Suppressor macrophage treated with lipopolysaccharide for 1 hour (primary cell): ENCODE measurements at places on chromosomes 1 and 21.

- peak; percentile 90 for DNase-seq
Observed at GRCh38 chr1:44801491-44802305, 1.5 kb downstream of the PLK3 start.

- DNase-seq = peak; percentile 74
Observed at GRCh38 chr1:33298623-33299277, 22.1 kb downstream of the A3GALT2 start.

- DNase-seq = no peak
Observed at GRCh38 chr1:109935451-109935900, 24.8 kb downstream of the CSF1 start.

DNA sequence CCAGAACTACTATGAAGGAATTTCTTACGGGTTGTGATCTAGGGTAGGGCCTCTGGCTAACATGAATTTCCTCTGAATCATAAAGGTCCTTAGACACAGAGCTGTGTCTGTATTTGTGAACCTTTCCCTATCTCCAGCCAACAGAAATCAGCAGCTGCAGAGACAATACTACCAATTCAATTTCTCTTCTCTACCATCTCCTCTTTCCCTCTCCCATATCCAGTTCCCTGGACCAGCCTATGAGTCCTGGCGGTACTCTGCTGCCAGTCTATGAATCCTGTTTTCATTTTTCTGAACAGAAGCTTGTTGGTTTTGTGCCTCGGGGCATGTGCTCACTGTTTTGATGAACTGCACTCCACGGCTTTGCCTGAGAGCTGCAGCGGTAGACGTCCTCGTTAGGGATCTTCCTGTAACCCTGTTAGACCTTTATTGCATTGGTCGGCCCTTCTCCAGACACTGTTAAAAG, 458.0 kb upstream of the VAMP3 start:
- DNase-seq = no peak

- DNase-seq = no peak
Observed at GRCh38 chr21:32322676-32323075, 24.0 kb downstream of the MRAP start.

GRCh38 chr1:30466610-30467009, 256.8 kb downstream of the MATN1 start:
- no peak for DNase-seq

GRCh38 chr21:39444421-39445180, 977 bp downstream of the LCA5L start:
- DNase-seq = peak; percentile 45

- DNase-seq = no peak
Observed at GRCh38 chr1:101741910-101742309, 254.8 kb downstream of the OLFM3 start.

- no peak for DNase-seq
Observed at GRCh38 chr1:65939191-65939590, 146.5 kb downstream of the PDE4B start.

DNA sequence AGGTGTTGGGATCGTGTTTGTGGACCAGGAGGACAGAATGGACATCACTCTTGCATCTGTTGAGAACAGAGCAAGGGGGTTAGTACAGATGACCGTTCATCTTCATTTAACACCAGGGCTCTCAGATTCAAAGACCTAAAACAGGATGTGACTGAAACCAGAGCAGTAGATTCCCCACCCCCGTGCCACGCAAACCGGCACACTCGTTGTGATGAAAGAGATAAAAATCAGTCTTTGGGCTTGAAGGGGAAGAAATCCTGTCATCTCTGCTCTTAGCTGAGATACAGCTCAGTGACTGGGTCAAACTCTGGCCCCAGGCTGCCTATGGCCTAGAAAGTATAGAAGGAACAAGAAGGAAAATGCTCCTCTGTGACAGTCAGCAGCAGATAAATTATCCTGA, 146.2 kb upstream of the KRTAP19-8 start:
- peak; percentile 65 for DNase-seq

DNA sequence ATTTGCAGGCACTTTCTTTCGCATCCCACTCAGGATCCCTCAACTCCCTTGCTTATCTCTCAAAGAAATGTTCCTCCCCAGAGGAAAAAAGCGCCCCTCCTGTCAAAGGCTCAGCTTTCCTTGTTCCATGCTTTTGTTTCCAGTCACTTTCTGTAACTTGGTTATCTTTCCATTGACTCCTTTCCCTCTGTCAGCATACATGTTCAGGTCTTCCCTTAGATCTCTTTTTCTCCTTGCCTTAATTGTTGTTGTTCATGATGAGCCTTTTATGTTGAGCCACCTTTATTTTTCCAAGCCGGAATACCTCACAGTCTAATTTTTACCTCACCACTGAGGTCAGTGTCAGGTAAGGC, 46.5 kb upstream of the PODN start:
- no peak for DNase-seq

GRCh38 chr1:161439280-161440232, 65.7 kb upstream of the FCGR2A start:
- no peak for DNase-seq

GRCh38 chr1:24694380-24694843, 50.8 kb upstream of the CLIC4 start:
- peak; percentile 67 for DNase-seq

DNA sequence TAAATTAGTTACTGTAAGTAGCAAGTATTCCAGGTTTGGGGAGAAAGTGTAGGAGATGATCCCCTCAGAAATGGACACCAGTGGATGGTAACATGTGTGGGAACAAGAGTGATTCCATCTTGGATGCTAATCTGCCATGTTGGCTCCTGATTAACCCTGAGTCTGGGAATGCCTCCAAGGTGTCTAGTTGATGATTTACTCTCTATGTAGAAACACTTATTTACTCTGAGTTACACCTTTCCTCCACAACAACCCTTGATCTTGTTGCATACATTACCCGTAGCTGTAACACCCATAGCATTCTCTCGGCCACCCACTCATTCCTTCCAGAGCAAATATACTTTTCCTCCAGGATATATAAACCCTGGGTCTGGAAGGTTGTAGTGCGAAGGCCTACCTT, 315.9 kb upstream of the GREM2 start:
- no peak for DNase-seq

- DNase-seq = no peak
Observed at GRCh38 chr1:83098131-83098530, 900.8 kb downstream of the TTLL7 start.

- DNase-seq = peak; percentile 2
Observed at GRCh38 chr1:199310708-199311107, 671.9 kb downstream of the PTPRC start.

GRCh38 chr21:32340863-32341848, 42.5 kb downstream of the MRAP start:
- DNase-seq = no peak

- no peak for DNase-seq
Observed at GRCh38 chr1:214933375-214933774, 149.2 kb upstream of the KCNK2 start.

- no peak for DNase-seq
Observed at GRCh38 chr1:17304826-17305175, 3.2 kb upstream of the PADI4 start.

GRCh38 chr1:161070761-161071160, 1.1 kb upstream of the ARHGAP30 start:
- no peak for DNase-seq

GRCh38 chr1:213120386-213120785, 69.3 kb downstream of the RPS6KC1 start:
- peak; percentile 9 for DNase-seq

DNA sequence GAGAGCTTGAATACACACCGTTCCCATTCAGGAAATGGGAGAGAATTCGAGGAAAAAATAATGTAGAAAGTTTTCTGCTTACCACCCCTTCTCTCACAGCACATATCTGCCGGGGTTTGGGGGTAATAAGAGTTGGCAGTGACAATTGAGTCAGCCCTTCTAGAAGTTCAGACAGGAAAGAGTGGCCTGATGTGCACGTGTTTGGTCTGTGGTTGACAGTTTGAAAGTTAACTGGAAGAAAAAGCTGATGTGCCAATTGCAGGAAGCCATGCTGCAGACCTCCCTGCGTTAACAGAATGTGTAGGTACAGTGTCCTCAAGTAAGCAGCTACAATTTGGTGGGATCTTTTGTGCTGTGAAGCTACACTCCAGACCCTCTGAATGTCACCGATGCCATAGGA, 50.9 kb downstream of the DHX9 start:
- DNase-seq = no peak

GRCh38 chr1:20787840-20788795, 1.0 kb upstream of the HP1BP3 start:
- DNase-seq = peak; percentile 62

- no peak for DNase-seq
Observed at GRCh38 chr21:26814386-26814785, 30.8 kb downstream of the ADAMTS1 start.

DNA sequence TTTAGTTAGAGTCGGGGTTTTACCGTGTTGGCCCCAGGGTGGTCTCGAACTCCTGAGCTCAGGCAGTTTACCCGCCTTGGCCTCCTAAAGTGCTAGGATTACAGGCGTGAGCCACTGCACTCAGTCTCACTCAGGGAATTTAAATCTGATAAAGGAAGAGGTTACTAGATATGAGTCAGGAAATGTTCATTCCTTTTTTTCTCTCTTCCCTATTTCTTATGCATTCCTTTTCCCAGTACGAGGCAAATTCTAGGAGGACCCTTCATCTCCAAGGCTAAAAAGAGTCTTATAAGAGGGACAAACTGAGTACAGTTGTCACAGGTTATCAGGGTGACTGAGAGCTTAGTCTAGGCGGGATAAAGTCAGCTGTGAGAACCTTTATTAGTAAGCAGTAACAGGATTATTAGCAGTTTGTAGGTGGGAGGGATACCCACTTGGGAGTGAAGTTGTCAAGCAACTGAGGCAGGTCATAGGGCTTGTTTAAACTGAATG, 9.1 kb downstream of the MACF1 start:
- no peak for DNase-seq

DNA sequence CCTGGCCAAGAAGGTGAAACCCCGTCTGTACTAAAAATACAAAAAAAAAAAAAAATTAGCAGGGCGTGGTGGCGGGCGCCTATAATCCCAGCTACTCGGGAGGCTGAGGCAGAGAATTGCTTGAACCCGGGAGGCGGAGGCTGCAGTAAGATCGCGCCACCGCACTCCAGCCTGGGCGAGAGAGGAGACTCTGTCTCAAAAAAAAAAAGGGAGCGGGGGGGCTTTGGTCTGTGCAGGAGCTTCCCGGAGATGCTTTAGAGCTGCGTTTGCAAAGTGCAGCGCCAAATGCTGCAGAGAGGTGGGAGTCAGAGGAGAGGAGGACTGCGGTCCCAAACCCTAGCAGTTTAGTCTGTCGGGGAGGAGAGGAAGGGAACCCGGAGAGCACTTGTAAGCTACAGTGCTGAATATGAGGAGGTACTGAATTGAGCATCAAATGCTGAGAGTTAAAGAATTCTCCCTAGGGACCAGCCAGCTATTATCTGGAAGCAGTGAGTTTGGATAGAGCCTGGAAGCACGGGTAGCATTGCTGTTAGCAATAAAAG, 569 bp downstream of the FALEC start:
- no peak for DNase-seq
